Left ventricle myocardium superior (tissue), 1 donor: ENCODE measurements at places on chromosomes 4 and X. TPM values are rescaled to one million over a fixed set of nuclear protein-coding genes. Genes with fewer than 3 reads are reported as not detected.
A peak's percentile ranks its signal among the peaks of the same experiment; 100 is the strongest.

DNA sequence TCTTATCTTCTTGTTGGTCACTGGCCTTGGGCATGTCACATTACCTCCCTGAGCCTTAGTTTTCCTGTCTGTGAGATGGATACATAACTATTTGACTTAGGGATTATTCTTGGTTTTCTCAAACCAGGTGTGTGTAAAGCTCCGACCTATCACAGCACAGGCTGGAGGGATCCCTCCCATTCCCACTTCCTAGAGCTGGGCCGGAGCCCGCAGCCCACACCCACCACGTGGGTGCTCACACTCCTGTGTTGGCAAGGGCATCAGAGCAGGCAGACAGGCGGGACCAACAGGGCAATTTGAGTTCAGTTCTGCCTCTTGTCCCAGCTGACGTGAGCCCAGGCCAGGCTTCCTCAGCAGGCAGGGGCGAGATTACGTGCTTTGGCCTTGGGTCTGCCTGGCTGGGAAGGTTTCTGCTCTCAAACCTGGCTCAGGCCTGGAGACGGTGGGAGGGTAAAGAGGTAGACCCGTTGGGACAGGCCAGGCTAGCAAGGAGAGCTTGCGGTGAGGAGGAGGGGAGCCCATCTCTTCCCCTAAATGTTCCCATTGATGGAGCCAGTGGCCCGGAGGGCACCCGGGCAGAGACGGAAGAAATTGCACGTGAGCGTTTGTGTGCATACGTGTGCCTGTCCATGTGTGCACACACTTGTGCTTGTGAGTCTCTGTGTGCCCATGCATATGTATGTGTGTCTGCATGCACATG is 734 bp upstream of the SH3TC1 start:
- DNase-seq = no peak

DNA sequence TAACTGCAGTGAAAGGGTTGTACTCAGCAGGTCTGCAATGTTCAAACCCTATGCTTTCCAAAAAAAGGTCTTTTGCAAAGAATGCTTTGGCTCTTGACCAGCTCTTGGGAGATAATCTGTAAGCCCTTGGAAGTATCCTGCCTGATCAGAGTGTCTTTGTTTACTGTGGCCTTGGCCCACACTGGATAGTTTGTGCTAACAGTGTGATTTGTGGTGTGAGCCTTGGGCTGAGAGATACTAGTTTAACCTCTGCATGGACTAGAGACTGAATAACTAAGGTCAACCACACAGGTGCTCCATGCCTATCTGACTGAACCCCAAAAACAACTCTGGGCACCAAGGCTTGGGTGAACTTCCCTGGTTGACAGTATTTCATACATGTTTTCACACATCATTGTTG is 3.6 kb upstream of the MAGED1 start:
- no peak for DNase-seq

- no peak for DNase-seq
Measured at GRCh38 chr4:156749426-156750403, 221.9 kb downstream of the PDGFC start.

- peak; percentile 72 for DNase-seq
Measured at GRCh38 chr4:143337600-143338287, 1.1 kb downstream of the GAB1 start.

DNA sequence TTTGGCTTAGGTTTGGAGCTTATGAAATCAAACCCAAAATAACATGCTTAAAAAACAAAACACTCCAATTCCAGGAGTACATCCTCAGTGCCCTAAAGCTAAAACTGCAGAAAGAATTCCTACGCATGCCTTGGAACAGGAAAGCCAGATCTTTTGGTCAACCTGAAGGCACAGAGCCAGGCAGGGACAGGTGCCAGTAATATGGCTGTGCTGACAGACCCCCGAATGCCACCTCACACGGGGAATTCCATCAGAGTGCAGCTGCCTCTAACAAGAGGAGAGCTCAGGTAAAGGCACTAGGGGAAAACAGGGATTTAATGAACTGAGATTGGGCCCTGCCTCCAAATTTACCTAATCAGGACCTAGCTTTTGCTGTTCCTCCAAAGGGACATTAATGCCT is 77.1 kb downstream of the SHISA3 start:
- DNase-seq = no peak

DNA sequence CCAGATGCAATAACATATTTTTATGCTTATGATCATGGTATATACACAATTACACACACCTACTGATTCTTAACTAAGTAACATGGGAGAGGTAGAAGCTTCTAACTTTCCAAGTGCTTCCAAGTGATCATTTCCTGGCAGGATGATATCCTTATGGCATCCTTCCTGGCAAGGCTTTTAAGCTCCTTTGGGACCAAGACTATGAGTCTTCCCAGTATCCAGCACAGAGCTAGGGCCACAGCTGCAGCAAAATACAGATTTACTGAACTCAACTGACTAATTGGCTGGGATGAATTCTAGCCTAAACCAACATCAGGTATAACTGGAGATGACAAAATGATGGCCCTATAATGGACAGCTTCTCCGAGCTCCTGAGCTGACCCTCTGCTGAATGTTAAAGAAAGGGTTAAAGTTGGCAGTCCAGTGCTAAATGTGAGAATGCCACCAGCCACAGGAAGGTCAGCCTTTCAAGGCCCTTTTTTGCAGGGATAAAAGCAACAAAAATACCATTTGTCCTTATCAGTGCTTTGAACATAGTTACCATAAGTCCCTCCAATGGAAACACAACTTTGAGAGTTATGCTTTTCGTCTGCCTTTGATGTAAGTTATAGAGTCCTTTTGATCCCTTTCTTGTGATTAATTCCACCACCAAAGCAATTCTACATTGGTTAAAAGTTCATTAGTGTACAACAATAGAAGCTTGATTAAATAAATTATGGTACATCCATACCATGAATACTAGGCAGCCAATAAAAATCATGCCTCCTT is 73.4 kb downstream of the MGST2 start:
- DNase-seq = no peak

- DNase-seq = peak; percentile 53
Measured at GRCh38 chrX:70434914-70435586, 9.6 kb upstream of the DLG3 start.

Gene DIPK2B
- total RNA-seq = 20.8 TPM

Gene PAGE2
- not detected for total RNA-seq

Gene FAM133A
- total RNA-seq = not detected
